Mucosa of gallbladder (tissue), 1 donor: ENCODE measurements at places on chromosomes 4 and X. TPM values are rescaled to one million over a fixed set of nuclear protein-coding genes. Genes with fewer than 3 reads are reported as not detected.

The ZNF141 gene
- total RNA-seq: 18.8 TPM

The TACR3 gene
- 0.23 TPM for total RNA-seq

The GNRHR gene
- total RNA-seq: not detected

The PTCHD1 gene
- total RNA-seq: 1.6 TPM

The MAGEB6B gene
- not detected for total RNA-seq

The H2AZ1 gene
- total RNA-seq: 155 TPM

The FGF16 gene
- not detected for total RNA-seq

The POU3F4 gene
- total RNA-seq: 0.52 TPM
